ENCODE measurements at places on chromosomes 1 and 21.

DNA sequence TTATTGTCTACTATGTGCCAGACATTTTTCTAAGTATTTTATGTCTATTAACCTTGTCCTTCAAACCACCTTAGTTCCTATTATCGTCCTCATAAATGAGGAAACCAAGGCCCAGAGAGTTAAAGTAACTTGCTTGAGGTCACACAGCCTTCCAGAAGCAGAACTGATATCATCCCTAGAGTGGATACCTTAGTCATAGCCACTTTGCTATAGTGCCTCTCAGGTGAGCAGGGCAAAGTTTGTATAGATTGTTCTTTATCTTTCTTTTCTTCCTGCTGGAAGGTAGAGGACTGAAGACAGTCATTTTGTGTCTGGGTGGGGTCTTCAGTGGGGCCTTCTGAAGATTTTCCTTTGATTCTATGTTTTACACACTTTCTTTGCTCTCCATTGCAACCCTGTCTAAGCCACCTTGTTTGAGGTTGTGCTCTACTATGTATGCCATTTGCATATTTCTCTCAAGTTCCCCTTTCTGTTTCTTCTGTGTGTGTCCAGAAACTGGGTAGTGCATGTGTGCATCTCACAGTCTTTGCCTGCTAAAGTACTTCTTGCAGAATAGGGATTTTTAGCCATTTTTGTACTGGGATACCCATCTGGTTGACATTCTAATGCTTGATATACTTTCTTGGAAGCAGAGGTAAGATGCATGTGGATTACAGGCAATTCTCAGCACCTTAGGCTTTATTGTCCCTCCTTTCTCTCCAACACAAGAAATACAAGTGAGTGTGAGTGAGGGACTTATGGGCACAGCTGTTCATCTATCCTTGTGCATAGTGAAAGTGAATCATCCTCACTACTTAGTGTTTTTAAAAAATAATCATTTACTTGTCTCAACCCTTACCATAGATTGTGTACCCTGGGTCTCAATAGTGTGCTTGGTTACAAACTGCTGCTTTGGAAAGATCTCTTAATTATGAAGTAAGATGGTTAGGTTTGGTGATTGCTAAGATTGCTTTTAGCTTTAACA lies 207.6 kb upstream of the HMCN1 start:
- no peak for DNase-seq

DNA sequence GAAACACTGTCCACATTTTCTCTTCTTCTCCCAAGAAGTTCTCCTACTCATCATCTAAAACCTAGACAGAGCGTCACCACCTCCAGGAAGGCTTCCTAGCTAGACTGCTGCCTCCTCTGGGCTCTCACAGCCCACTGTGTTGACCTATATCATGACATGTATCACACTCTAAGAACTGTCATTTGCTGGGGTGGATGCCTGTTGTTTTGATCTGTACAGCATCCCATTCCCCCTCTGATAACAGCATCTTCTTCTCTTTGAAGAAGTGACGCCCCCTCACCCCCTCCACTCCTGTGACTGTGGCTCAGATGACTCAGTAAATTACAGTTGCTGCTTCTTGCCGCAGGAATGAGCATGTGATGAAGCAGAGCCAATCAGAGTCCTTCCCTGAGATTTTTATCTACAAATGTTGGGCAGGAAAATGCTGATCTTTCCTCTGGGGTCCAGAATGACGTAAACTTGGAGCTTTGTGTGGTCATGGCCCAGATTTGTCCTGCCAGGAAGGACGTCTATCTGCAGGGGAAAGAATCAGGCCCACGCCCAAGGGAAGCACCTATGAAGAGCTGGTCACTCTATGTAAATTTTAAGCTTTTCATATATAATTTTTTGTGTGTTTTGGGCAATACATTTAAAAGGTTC lies 28.0 kb upstream of the FOXO6 start:
- DNase-seq = no peak

DNA sequence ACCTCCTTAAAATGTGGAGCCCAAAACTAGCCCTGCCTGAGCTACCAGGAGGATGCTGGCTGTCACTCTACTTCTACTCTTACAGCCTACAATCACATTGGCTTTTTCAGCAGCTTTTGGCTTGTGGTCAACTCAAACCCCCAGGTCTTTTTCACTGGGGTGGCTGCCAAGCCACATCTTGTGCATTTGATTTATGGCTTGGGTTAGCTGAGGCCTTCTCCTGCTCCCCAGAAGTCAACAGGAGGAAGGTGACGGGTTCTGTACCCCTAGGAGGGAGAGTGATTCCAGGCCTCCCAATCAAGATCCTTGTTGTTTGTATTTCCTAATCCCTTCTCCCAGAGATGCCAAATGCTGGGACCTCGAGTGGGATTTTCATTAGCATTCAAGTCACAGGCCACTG lies 124.3 kb downstream of the LACTBL1 start:
- DNase-seq = no peak

GRCh38 chr21:31658053-31658452 lies 1.4 kb upstream of the SOD1 start:
- no peak for DNase-seq

DNA sequence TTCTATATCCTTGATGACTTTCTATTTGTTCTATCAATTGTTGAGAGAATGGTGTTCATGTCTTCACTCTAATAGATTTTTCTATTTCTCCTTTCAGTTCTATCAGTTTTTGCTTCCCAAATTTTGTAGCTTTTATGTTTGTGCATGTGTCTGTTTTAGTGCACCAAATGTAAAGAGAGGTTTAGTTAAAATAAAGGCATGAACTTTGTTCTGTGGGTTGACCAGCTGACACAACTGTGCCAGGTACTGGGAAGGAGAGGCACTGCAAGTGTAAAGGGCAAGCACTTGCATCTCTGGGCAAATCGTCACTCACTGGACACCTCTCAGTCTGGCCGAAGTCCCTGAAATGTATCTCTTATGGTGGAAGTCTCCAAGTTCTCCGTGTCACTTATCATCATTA lies 38.6 kb upstream of the ABCD3 start:
- no peak for DNase-seq

GRCh38 chr1:201217851-201218250 lies 27.2 kb downstream of the IGFN1 start:
- DNase-seq = no peak

- no peak for DNase-seq
Observed at GRCh38 chr1:5379176-5379759, 613.0 kb downstream of the NPHP4 start.

DNA sequence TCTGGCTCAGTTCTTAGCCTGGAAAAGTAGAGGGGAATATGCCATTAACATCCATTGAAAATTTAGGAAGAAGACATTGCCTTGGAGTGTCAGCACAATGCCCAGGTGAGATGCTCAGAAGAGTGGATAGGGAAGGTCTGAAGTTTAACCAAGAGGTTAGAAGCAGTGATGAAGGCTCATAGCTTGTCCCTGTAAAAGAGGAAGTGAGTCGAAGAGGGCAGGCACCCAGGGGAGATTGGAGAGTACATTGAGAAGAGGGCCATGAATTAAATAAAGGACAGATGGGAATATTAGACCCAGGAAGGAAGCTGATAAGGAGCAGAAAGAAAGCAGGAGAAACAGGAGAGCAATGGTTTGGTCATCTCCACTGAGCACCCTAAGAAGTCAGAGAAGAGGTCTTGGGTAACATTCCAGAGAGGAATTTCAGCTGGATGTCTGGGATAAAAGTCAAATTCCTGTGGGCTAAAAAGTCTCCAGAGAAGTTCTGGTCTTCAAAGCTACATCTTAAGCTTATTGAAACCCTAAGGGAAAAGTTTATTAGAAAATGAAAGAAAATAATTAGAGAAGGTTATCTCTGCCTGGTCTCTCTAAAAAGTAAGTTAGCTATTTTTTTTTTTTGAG lies 17.3 kb downstream of the C8B start:
- DNase-seq = no peak

DNA sequence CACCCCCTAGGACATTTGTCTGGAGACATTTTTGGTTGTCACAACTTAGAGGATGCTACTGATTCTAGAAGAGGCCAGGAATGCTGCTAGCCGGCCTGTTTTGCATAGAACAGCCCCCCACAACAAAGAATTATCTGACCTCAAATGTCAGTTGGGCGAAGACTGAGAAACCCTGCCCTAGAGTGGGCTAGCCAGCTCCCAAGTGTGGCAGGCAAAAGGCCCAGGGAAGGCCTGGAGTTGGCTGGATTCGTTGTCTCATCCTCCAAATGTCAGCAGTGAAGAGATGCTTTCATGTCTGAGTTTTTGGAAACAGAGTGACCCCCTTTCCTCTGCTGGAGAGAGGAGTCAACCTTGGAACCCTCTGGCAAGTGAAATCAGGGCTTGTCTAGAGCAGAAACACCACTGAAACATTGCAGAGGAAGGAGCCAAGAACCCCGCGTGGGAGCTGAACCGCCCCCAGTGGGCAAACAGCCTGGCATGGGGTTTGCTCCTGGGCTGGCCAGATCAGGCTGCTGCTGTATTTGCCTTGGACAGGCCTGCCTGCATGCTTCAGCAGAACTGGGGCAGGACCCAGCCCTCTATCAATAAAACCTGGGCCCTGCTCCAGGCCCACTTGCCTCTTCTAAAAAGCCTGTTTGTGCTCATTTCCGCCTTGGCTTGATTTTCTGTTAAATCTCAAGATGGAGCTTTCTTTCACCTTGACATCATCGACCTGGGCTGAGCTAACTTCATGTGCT lies 32.9 kb downstream of the RASSF5 start:
- no peak for DNase-seq

- no peak for DNase-seq
Observed at GRCh38 chr1:184512724-184513123, 125.9 kb downstream of the C1orf21 start.

GRCh38 chr1:48773133-48773532 lies 3.6 kb downstream of the BEND5 start:
- no peak for DNase-seq

GRCh38 chr1:3364551-3364950 lies 89.9 kb upstream of the ARHGEF16 start:
- no peak for DNase-seq

DNA sequence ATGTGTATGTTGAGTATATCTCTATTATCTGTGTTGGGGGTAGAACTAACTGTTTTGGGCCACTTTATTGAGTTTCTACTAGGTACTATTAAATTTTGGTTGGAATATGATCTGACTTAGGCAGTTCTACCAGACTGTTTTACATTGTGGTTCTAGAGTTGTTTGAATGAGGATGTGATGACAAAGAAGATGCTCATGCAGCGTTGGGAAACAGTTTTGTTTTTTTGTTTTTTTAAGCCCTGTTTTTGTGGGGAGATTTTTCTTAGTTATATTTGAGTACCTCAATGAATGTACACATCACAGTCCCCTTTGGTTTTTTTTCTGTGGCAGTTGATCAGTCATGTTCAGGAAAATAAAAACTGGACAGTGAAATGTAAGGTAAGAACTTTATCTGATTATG lies 40.1 kb downstream of the TMED5 start:
- DNase-seq = no peak

- DNase-seq = no peak
Observed at GRCh38 chr1:78591971-78592370, 28.3 kb upstream of the IFI44L start.

- DNase-seq = no peak
Observed at GRCh38 chr1:61052395-61053225, 29.8 kb upstream of the NFIA start.

DNA sequence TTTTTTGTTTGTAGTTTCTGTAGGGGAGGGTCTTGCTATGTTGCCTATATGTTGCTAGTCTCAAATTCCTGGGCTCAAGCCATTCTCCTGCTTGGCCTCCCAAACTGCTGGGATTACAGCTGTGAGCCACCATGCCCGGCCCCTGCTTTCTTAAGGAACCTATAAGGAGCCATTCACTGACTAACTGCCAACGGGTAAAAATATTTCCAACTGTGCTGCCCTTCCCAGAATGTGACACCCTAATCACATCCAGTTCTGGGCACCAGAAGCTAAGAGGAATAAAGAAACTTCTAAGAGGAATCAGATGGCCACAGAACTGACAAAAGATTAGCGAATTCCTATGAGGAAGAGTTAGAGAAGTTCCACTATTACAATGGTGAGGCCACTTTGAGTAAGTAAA lies 6.4 kb downstream of the SYPL2 start:
- no peak for DNase-seq

GRCh38 chr1:21034725-21035628 lies 141.7 kb downstream of the EIF4G3 start:
- no peak for DNase-seq

- no peak for DNase-seq
Observed at GRCh38 chr1:19754482-19754881, 45.2 kb downstream of the TMCO4 start.

DNA sequence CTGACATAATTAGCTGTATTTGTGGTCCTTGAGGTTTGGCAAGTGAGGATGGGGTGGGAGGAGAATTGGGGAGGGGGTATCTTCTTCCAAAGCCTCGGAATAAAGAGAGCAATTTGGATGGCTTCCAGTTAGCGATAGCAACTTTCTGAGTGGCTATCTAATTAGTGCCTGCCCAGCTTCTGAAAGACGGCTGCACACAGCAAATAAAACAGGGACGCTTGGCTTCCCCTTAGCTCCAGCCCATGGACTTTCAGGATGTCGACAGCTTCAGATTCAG lies 31.1 kb downstream of the KLHDC7A start:
- DNase-seq = no peak

DNA sequence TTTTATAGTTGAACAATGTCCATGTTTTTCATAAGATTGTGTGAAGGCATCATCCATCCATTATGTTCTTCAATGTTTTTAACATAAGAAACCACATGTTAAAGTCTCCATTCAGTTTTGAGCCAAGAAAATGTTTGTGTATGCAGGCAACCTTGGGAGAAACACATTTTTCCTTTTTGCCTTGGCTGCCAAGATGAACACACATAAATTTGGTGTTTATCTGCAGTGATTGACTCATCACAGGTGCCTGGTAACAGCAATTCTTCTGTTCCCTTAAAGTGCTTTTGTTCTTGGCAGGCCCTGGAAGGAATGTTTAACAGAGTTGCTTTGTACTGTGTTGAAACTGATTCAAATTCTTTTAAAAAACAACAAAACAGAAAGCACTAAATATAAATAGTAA lies 709.9 kb upstream of the ADGRL4 start:
- DNase-seq = no peak

DNA sequence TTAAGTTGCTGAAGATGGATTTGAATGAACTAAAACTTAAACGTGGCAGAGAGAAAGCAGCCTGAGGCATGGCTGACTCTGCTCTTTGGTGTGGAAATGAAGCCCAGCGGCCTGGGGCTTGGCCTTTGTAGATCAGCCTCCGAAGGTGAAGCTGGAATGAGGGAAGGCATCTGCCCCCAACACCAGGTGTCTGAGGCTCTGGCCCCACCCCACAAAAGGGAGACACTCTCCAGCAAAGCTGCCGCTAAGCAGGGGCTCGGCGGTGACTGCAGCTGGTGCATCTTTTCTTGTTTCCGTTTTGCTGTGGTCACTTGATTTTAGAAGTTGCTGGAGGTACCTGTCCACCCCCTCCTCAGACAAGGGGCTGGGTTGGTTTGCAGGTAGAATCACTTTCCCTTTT lies 38.2 kb upstream of the NID1 start:
- DNase-seq = no peak

- no peak for DNase-seq
Observed at GRCh38 chr1:231636157-231636556, 9.6 kb downstream of the DISC1 start.

GRCh38 chr1:235078480-235079381 lies 49.9 kb downstream of the TOMM20 start:
- no peak for DNase-seq

Data from NCI-H2107 (cell line).